ENCODE measurements at places on chromosomes 5 and 9.

DNA sequence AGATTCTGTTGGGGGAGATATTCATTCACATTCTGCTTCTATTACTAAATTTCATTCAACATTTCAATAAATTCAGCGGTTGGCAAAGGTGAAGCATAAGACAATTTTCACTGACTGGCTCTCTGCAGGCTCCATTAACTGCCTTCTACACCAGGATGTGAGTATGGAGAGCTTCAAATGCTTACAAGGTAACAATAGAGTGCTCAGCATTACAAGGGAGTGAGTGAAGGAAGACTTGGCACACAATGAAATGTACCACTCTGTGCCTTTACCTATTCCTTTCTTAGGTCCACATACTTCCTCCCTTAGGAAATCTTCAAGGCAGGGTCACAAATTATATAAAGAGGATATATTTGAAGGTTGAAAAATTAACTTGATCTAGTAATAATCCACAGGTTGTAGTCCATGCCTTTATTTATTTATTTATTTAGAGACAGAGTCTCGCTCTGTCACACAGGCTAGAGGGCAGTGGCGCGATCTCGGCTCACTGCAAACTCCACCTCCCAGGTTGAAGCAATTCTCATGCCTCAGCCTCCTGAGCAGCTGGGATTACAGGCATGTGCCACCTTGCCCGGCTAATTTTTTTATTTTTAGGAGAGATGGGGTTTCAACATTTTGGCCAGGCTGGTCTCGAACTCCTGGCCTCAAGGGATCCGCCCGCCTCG is 76.6 kb upstream of the FAM169A start:
- DNase-seq: no peak

- DNase-seq: no peak
These were observed 233.5 kb upstream of the WWC1 start for GRCh38 chr5:168057905-168058304.

GRCh38 chr9:112861638-112862555 is 28.8 kb downstream of the SLC46A2 start:
- DNase-seq: no peak

DNA sequence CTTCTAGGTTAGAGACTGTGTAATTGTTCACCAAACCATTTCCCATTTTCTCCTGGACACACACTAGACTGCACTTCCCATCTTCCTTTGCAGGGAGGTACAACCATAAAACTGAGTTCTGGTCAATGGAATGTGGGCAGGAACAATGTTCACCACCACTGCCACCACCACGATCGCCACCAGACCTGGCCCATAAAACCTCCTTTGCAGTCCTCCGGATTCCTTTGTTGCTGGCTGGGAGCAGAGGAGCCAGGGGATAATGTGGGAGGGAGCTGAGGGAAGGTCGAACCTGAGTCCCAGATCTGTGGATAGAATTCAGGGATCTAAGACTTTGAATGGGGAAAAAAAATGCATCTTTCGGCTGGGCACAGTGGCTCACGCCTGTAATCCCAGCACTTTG is 29.4 kb upstream of the EGFLAM start:
- no peak for DNase-seq

- DNase-seq: no peak
These were observed 154.0 kb downstream of the OLFM1 start for GRCh38 chr9:135241381-135242048.
